ENCODE measurements at places on chromosomes 5 and 9.

DNA sequence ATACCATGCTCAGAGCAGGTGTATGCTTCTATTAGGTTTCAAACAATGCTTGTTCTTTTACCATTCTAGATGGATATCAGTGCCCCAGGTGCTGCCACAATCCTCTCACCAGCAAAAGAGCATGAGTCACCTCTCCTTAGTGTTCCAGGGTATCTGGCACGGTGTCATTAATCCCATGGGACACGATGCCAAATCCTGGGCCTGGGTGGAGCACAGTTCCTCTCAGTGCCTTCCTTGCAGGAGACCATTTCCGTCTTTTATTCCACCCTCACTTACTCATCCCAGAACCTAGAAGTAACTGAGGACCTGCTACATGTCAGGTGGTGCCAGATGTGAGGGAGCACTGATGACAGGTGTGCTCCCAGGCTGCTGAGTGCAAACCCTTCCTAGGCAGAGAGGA lies 1.3 kb upstream of the OR13J1 start:
- no peak for DNase-seq

DNA sequence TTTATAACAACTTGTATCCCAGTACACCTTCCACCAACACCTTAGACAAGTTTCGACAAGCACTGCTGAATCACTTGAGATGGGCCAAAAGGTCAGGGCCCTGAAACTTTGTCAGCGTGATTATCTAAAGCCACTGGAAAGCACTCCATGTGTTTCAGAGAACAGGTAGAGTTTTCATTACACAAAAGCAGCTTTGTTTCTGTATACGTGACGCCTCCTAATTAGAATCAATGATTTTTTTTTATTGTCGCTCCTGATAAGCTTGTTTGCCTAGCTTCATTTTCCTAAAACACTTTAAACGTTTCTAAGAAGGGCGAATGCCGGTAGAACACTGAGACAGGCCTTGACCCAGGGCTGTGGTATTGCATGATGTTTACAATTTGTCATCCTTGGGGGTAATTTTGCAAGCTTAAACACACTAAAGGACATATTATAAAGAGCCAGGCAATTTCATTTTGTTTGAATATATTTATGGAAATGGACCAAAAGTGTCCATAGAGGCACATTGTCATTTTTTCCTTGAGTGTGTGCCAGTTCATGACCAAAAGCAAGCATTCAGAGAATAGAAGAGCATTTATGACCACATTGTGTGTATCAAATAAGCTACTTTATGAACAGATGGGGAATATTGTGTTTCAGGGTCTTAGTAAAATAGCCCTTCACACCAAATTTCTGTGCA lies 193.6 kb downstream of the GLIS3 start:
- no peak for DNase-seq

- no peak for DNase-seq
Observed at GRCh38 chr5:178547753-178548415, 42.3 kb downstream of the COL23A1 start.

DNA sequence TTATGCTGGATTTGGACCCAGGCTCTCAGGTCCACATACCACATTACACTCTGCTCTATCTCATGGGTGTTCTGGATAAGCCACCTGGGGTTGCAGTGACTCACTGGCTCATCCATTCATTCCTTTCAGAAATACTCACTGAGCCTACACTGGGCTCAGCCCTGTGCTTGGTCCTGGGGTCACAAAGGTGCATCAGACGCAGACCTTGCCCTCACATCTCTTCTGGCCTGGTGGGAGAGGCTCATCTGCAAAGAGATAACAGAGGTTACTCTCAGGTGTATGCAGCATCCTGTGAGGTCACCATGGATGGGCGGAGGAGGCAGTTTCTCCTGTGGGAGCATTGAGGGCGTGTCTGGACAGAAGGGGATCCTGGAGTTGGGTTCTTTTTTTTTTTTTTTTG lies 12.1 kb downstream of the CDHR2 start:
- DNase-seq, result no peak

GRCh38 chr5:123664961-123665360 lies 153.0 kb downstream of the CSNK1G3 start:
- no peak for DNase-seq

- DNase-seq, result no peak
Observed at GRCh38 chr5:150517272-150518152, 9.6 kb downstream of the NDST1 start.

- no peak for DNase-seq
Observed at GRCh38 chr5:81808106-81808505, 57.2 kb upstream of the SSBP2 start.

GRCh38 chr5:82466986-82467561 lies 188.9 kb upstream of the RPS23 start:
- no peak for DNase-seq

GRCh38 chr9:137182836-137183235 lies 5.5 kb downstream of the ANAPC2 start:
- DNase-seq, result no peak

GRCh38 chr9:122058051-122058450 lies 35.1 kb downstream of the TTLL11 start:
- no peak for DNase-seq

DNA sequence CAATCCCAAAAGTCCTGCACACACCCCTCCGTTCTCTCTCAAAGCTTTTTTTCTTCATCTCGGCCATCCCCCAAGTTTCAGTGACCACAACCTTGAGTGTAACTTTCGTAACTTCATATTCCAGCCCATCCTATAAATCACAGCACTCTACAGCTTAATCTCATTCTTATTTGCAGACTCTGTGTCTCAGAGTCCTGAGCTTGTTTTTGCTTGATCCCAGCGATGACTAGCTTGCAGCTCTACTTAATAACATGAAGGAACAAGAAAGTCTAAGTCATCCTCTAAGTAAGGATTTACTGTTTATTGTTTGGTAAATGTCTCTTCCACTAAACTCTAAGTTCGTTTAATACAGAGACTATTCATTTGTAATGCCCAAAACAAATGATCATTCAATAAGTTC lies 2.6 kb upstream of the SPDL1 start:
- no peak for DNase-seq

GRCh38 chr9:124054582-124055227 lies 43.1 kb downstream of the LHX2 start:
- DNase-seq, result no peak

DNA sequence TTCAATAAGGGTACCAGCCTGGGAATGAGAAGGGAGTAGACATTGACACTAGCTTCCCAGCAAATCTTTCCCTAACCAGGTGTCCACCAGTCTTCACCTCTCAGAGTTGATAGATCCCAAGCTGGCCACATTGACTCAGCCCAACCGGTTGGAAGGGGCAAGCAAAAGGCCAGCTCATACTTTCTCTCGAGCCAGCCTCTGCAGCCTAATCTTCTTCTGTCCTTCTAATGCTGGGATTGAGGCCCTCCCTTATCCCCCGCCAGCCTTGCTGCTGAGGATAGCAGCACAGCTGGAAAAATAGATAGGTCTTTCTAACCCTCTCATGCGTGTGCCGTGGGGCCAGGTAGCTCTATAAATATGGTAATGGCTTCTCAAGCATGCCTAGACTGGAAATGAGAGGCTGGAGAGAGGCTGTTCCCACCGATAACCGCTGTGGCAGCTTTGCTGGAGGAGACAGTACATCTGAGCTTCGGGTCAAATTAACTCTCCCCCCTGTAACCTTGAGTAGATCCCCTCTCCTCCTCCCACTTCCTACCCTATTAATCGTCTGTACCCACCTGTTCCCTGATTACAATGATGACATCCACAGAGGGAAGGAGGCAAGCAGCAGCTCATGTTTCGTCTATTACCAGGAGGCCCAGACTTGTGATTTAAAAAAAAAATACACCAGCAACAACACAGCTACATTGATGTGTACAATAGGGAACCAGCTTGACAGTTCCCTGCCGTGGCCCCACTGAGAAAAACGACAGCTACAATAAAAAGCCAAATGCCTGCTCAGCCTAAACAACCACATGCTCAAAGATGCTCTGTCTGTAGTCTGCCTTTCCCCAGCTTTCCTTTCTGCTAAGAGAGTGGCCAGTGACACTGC lies 219.9 kb upstream of the BRINP1 start:
- DNase-seq, result no peak

DNA sequence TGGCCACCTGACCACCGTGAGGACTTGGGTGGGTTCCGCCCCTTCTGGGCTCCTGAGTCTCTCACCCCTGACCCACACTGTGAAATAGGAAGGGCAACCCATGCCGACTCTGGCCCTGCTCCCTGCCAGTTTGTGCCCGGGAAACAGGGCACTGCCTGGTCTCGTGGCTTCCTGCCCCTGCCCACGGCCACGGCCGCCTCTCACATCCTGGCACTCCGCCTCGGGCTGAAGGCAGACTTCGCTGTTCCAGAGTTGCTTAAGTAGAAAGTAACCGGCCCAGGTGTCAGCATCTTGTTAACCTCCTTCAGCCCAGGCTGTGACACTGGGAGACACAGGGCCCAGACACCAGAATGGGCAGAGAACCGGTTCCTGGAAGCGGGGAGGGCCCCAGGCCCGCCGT lies 68.7 kb upstream of the RNU6ATAC start:
- DNase-seq, result no peak

DNA sequence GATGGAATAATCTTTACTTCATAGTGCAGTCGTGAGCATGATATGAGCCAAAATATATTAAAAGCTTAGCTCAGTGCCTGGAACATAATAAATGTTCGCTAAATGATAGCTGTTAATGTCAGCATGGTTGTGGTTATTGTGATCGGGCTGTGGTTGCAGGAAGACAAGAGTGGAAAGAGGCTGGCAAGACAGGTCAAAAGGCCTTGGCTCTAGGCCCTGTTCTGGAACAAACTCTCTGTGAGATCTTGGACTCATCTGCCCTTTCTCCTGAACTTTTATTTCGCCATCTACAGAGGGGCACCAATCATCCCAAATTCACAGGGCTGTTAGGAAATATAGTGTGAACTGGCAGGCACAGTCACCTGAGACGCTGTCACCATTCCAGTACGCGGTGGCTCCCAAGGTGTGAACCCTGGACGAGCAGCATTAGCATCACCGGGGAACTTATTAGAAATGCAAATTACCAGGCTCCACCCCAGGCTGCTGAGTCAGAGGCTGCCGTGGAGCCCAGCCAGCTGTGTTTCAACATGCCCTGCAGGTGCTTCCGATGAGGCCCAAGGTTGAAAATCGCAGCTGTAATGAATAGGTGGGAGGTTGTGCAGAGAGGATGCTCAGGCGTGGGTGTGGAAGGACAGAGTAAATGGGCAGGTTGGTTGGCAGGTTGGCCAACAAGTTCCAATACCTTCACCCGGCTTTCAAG lies 50.2 kb upstream of the SAP30L start:
- DNase-seq, result no peak

- no peak for DNase-seq
Observed at GRCh38 chr5:41154491-41154890, 58.8 kb downstream of the C6 start.

- no peak for DNase-seq
Observed at GRCh38 chr9:96064826-96065481, 189.5 kb downstream of the ERCC6L2 start.

- DNase-seq, result no peak
Observed at GRCh38 chr5:133942614-133943474, 25.6 kb downstream of the C5orf15 start.

DNA sequence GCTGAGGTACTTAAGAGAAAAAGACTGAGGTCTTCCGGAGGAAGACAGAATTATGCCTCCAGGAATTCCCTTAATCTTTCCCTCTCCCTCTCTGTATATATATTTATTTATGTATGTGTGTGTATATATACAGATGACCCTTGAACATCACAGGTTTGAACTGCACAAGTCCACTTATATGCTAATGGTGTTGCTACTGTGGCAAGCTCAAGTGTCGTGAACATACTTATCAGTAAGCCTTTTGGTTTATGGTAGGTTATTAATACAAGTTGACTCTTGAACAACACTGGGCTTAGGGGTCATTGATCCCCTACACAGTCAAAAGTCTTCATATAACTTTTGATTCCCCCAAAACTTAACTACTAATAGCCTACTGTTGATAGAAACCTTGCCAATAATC lies 106.8 kb downstream of the NUDT12 start:
- no peak for DNase-seq

DNA sequence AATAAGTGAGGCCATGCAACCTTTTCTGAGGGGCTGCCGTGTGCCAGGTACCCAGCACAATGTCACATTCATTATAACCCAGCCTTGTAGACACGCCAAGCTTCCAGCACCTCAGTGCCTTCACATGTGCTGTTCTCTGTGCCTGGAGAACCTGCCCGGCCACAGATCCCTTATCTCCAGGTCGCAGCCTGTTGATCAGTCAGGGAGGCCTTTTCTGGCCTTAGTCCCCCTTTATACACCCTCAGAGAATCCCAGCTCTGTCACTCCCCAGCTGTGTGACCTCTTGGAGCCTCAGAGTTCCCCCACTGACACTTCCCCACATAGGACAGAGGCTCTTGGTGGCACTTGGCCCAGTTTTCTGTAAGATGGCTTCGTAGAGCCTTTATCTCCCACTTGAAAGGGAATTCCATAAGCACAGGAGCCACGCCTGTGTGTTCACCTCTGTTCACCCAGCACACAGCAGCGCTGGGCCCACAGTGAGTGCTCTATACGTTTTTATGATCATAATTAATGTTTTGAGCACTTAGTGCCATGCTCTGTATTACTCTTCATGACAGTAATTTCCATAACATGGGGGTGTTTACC lies 38.7 kb downstream of the NEURL1B start:
- no peak for DNase-seq

DNA sequence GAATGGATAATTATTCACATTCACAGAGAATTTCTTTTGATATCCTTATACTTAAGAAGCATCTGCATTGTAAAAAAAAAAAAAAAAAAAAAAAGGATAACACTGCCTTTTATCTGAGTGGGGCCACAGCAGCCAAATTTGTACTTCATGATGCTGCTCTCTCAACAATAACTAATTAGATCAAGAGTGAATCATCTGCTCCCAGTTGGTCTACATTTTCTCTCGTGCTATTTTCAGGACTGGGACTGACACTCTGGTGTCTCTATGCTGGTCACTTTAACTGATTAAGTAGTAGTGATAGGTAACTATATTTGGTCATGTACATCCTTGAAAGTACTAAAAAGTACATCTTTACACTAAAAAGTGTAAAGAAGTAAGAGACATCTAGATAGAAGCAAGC lies 90.1 kb downstream of the RFX3 start:
- no peak for DNase-seq

- DNase-seq, result no peak
Observed at GRCh38 chr9:88106492-88106891, 31.8 kb downstream of the SPATA31C2 start.

- DNase-seq, result no peak
Observed at GRCh38 chr5:68593211-68593671, 377.7 kb downstream of the PIK3R1 start.

DNA sequence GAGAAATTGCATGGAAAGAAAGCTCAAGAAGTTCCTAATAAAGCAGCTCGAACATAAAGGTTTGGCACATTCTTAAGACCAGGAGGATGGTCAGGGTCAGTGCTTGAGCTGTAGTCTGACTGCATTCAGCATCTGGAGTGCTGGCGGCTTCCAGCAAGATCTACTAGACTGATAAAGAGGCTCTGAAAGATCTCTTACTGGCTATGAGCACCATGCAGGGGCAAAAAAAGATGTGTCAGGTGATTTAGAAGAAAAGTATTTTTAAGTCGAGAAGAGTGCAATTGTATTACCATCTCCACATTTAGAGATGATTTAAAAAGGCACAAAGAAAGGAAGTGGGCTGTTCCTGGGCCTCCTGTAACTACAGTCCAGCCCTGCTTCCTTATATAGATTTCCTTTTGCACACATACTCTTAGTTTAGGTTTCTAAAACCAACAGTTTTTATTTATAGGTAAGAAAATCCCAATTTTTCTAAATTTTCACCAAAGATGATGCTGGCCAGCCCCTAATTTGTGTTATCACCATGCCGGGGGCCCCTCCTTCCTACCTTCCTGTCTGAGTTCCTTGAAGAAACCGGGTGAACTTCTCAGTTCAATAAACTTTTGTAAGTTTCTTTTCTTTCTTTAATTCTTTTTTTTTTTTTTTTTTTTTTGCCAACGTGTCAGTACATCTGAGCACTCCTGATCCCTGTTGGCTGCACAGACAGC lies 65.9 kb upstream of the PLPP1 start:
- no peak for DNase-seq
